ENCODE measurements at places on chromosomes 4 and X.

DNA sequence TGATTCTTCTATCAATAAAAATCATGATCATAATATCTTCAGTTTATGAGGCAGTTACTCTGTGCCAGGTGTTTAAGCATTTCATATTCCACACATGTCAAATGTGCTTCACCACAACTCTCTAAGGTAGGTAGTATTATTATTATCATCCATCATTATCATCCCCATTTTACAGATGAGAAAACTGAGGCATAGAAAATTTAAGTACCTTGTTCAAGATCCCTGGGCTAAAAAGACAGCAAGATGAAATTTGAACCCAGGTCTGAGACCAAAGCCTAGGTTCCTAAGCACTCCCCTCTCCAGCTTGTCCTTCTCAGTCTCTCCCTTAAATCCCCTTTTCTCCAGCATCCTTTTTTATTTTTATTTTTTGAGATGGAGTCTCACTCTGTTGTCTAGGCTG, 33.4 kb downstream of the SEPTIN6 start:
- no peak for DNase-seq

- no peak for DNase-seq
Observed at GRCh38 chr4:54837576-54838140, 179.9 kb downstream of the KIT start.

DNA sequence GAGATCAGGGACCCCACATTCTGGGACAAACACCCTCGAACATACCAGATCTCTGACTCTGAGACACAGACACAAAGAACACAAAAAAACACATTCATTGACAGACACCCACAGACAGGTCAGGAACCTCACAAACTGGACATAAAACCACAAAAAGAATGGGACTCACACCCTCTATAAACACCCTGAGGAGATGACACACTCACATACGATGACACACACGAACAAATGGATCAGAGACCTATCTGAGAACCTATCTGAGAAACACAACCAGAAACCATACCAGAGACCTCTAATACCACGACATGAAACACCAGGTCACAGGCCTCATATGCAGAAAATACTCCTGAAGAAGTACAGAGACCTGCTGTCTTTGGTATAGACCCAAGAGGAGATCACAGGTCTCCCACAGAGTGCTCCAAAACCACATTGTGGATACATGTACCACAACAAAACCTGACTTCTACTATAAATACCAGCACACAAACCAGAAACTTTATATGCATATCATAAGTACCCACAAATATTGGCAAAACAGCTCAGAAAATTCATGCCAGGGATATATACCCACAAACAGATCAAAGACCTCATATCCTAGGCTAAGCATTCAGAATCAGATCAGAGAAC, 19.5 kb downstream of the SUV39H1 start:
- DNase-seq: no peak

DNA sequence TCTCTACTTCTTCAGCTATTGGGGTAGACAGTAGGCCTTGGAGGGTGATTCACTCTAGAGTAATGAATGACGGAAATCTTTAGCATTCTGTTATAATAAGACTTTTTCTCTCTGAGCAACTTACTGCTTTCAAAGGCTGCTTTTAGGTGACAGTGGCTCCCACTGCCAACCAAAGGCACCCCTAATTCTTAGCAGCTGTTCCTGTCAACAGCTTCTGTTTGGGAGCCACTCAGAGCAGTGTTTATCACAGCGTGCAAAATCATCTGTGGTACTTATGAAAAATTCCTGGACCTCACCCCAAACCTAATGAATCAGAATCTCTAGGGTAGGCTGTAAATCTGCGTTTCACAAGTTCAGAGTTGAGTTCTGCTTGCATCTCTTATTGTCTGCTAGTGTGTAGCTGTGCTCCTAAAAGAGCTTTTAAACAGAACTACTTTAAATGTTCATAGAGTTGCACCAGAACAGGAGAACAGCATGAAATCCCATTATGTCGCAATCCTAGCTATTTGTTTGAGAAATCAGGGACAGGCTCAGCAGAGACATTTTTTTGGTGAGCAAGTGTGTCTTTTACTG, 52.8 kb upstream of the POU4F2 start:
- DNase-seq: no peak

DNA sequence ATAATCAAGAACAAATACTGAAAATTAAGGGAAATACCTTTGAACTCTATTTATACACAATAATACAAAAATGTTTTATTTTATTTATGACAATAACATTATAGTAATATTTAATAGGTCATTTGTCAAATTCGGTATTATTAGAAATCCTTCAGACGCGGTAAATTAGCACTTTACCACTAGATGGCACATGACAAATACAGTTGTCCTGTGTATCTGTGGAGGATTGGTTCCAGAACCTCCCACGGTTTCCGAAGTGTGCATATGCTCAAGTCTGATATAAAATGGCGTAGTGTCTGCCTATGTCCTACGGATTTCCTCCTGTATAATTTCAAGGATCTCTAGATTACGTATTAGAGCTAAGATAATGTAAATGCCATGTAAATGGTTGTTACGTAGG, 8.1 kb upstream of the LINC00632 start:
- no peak for DNase-seq

- DNase-seq: no peak
Observed at GRCh38 chrX:41921492-41922430, 1.6 kb downstream of the CASK start.
